ENCODE measurements at places on chromosomes 5 and 9.

GRCh38 chr5:179758955-179759354 lies 26.3 kb downstream of the MAML1 start:
- no peak for DNase-seq

GRCh38 chr9:13857521-13857920 lies 456.4 kb downstream of the NFIB start:
- no peak for DNase-seq

GRCh38 chr5:138029501-138029900 lies 3.4 kb downstream of the FAM13B start:
- no peak for DNase-seq

GRCh38 chr9:23563517-23563916 lies 262.5 kb downstream of the ELAVL2 start:
- DNase-seq = no peak

DNA sequence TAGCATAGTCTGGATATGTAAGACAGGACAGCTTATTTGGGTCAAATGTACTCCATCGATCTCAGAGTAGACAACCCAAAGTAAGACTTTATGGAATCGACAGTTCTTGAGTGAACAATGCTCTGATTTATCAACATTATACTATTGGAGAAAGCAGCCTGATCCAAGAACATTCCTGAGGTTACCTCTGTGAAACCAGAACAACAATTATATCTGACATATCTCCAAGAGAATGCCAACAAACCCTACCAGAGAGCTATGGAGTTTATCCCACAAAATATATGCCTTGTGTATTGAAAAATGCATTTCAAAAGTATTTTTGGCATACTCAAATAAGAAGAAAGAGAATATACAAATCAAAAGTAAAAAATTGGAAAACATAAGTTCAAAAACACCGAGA lies 1985.9 kb downstream of the EFNA5 start:
- DNase-seq = no peak

DNA sequence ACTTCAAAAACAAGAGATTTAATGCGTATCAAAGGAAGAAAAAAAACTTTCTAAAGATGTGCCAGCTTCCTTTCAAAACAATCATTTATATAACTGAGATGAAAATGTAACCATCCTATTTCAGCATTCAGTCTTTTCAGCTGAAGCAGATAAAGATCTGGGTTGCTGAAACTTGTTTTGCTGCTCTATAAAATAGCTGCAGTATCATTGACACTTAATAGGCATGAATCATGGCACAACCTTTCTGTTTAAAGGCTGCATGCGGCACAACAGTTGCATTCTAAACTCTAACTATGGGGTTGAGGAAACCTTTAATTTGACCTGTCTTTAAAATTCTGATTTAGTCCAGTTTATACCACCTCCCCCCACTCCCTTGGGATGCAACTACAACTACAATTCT lies 196.7 kb downstream of the MPDZ start:
- no peak for DNase-seq

DNA sequence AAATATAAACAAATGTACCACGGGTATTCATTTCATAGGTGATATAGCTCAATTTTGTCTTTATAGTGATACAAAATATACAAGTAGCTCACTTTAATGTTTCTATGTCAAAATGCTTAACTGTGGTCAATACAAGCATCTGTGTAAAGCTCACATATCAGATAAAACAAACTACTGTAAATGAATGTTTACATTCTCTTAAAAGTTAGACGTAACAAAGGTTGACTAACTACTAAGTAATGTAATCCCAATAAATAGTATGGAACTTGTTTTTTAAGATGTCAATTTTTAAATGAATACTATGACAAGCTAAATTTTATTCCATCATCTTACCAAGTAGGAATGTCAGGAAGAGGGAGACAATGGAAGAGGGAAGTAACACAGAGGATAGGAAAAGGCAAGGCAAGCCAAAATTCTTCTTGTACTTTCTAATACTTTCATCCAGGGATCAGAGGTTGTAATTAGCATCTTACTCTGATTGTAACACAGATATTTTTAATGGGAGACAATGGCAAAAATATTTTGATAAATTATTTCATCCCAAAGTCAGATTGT lies 105.5 kb downstream of the STRBP start:
- no peak for DNase-seq

- DNase-seq = no peak
These were observed 242.4 kb downstream of the EFNA5 start for GRCh38 chr5:107428303-107428813.

- no peak for DNase-seq
These were observed 28.7 kb downstream of the LCP2 start for GRCh38 chr5:170268884-170269283.

DNA sequence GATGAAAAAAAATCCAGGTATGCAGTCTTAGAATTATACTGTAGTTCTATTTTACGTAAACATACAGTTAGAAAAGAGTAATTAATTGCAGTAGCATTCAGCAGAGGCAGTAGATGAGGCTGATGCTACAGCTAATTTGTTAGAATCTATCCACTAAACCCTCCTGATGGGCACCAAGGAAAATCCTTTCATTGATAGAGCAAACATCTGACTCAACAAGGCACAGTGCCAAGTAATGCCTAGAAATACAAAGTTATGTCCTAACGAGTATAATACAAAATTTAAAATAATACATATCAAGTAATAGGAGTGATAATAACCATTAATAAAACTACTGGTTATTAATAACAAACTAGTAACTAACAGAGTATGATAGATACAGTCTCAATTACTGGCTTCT lies 9.0 kb downstream of the MOCS2 start:
- DNase-seq = no peak

DNA sequence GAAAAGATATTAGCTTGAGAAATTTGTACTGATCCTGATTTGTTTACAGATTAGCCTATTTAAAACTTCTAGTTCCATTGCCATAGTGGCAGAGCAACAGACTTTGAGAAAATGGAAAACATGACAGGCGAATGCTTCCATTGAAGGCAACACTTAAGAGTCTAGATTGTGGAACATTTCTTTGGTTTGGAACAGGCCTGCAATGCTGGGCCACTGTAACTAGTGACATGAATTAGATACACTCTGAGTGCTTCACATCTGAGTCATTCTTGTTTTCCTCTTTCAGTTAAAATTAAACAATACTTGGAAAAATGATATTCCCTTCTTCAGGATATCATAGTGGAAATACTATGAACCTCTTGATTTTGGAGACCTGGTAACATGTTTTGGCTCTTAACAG lies 453.6 kb upstream of the TUSC1 start:
- DNase-seq = no peak

- no peak for DNase-seq
These were observed 206.7 kb downstream of the ARRDC3 start for GRCh38 chr5:91176288-91177016.

DNA sequence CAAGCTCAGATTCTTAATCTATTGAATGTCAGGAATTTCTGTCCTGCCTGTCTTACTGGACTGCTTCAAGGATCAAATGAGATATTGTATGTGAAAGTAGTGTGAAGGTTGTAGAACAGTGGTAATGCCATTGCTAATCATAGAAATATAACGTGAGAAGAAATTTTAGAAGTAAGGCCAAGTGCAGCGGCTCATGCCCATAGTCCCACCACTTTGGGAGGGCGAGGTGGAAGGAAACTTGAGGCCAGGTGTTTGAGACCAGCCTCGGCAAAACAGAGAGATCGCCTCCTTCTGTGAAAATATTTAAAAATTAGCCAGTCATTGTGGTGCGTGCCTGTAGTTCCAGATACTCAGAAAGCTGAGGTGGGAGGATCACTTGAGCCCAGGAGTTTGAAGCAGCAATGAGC lies 5.1 kb upstream of the HSPA5 start:
- DNase-seq = no peak

DNA sequence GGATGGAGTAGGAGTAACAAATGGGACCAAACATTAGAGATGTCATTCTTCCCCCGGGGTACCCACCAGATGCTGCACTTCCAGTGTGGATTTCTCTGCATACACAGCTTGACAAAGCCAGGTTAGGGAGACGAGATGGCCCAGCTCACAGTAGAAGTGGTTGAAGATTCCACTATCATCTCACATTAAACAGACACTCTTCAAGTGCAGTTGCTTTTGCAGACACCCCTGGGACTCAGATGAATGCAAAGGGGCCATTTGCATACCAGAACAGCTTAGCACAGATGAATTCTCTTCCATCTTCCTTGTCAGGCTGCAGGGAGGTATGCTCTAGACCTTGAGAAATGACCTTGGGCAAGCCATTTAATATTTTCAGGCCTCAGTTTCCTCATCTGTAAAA lies 12.6 kb upstream of the C5orf58 start:
- no peak for DNase-seq

- DNase-seq = no peak
These were observed 64.6 kb upstream of the TAF11L2 start for GRCh38 chr5:17433406-17433805.

DNA sequence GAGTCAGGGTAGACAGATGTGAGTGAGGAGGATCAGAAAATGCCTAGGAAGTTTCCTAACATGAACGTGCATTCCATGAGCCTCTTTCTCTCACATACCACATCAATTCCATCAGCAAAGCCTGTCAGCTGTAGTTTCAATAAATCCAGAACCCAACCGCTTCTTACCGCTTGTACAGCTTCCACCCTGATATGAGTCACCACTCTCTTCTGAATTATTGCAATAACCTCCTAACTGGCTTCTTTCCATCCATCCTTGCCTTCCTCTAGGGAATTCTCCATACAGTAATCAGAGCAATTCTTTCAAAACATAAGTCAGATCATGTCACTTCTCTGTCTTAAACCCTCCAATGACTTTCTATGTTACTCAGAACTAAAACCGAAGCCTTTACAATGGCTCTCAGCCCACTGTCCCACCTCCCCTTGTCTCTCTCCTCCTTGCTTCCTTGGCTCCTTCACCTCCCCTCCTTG lies 8.1 kb upstream of the RAD23B start:
- DNase-seq = no peak

GRCh38 chr9:115494393-115494792 lies 376.4 kb upstream of the TNC start:
- DNase-seq = no peak

- DNase-seq = no peak
These were observed 78.0 kb downstream of the YIPF5 start for GRCh38 chr5:144092508-144092907.

- DNase-seq = no peak
These were observed 274.3 kb downstream of the CDH18 start for GRCh38 chr5:19713740-19714139.

DNA sequence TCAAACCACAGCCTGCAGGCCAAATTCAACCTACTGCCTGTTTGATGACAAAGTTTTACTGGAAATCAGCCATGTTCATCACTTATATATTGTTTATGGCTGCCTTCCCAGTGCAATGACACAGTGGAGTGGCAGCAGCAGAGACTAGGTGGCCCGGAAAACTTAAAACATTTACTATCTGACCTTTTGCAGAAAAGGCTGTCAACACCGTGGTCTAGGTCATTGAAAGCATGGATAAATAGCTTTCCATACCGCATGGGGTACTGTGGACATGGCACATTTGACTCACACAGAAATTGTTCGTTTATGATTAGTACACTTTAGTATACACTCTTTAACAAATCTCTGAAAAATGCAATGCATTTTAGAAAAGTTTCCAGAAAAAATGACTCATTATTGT lies 298.3 kb upstream of the EFNA5 start:
- DNase-seq = no peak

DNA sequence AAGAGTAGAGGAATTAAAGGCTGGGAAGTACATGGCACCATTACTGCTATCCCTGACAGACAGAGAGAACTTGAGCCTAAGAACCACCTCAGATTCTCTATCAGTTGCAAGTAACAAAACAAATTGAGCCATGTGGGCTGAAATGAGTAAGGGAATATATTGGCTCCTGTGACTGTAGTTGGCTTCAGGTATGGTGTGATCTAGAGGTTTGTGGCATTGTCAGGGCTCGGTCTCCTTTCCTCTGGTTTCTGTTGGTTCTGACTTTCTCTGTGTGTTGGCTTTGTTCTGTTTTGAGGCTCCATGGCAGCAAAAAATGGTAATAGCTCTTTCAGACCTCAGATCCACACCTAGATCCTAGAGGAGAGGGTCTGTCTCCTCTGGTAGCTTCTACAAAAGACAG lies 5.7 kb downstream of the GALNT10 start:
- no peak for DNase-seq

- DNase-seq = peak; percentile 6
These were observed 178.4 kb downstream of the PAX5 start for GRCh38 chr9:36855448-36856315.

- no peak for DNase-seq
These were observed 75.2 kb downstream of the CDH6 start for GRCh38 chr5:31268686-31269085.

GRCh38 chr5:64018966-64019365 lies 56.7 kb upstream of the HTR1A start:
- DNase-seq = no peak

GRCh38 chr9:133514460-133515239 lies 10.1 kb downstream of the MYMK start:
- no peak for DNase-seq

DNA sequence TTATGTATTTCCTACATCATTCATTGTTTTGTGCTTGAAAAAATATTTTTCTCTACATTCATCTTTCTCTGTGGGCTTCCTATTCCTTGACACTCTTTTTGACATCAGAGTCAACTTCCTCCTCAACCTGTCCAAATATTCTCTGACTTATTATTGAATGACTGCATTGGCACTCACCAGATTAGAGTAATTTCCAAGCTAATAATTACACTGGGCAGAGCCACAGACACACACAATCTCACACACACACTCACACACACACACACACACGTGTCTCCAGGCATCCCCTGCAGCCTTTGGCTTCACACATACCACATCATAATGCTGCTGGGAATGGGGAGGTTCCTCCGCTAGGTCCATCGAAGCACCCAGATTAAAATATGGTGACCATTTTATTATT lies 184.5 kb downstream of the SYK start:
- no peak for DNase-seq

DNA sequence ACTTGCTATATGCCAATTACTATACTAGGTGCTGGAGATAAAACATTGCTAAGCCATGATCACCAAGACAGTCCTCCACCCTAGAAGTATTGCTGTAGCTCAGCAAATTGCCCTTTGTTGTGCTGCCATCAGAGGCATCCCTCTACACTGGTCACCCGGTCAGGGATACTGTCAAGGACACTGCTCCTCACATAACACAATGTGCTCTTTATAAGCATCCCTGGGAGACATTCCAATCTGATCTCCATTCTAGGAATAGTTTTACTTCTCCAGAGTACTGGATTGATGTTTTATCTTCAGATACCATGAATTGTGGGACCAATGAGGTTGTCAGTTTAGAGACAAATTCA lies 10.4 kb upstream of the DNAJA1 start:
- no peak for DNase-seq

DNA sequence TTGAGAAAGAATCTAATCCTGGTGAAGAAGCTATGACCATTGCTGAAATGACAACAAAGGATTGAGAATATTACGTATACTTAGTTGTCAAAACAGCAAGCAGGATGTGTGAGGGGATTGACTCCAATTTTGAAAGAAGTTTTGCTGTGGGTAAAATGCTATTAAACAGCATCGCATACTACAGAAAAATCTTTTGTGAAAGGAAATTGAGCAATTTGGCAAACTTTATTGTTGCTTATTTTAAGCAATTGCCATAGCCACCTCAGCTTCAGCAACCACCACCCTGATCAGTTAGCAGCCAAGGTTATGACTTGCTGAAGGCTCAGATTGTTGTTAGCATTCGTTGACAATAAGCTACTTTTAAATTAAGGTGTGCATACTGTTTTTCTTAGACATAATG lies 22.5 kb upstream of the ARL14EPL start:
- DNase-seq = no peak

GRCh38 chr9:38670542-38671371 lies 49.2 kb downstream of the FAM240B start:
- peak; percentile 4 for DNase-seq

- no peak for DNase-seq
These were observed 178.0 kb downstream of the YIPF5 start for GRCh38 chr5:143992496-143992895.
